ENCODE measurements at places on chromosomes 7 and 10.

DNA sequence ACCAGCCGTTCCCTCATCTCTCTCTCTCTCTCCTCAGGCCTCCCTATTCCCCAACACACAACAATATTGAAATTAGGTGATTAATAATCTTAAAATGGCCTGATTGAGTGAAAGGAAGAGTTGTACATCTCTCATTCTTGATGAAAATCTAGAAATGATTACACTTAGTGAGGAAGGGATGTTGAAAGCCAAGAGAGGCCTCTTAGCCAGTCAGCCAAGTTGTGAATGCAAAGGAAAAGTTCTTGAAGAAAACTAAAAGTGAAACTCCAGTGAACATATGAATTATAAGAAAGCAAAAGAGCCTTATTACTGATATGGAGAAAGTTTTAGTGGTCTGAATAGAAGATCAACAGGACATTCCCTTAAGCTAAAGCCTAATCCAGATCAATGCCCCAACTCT is 695.1 kb downstream of the GRID1 start:
- DNase-seq: no peak

DNA sequence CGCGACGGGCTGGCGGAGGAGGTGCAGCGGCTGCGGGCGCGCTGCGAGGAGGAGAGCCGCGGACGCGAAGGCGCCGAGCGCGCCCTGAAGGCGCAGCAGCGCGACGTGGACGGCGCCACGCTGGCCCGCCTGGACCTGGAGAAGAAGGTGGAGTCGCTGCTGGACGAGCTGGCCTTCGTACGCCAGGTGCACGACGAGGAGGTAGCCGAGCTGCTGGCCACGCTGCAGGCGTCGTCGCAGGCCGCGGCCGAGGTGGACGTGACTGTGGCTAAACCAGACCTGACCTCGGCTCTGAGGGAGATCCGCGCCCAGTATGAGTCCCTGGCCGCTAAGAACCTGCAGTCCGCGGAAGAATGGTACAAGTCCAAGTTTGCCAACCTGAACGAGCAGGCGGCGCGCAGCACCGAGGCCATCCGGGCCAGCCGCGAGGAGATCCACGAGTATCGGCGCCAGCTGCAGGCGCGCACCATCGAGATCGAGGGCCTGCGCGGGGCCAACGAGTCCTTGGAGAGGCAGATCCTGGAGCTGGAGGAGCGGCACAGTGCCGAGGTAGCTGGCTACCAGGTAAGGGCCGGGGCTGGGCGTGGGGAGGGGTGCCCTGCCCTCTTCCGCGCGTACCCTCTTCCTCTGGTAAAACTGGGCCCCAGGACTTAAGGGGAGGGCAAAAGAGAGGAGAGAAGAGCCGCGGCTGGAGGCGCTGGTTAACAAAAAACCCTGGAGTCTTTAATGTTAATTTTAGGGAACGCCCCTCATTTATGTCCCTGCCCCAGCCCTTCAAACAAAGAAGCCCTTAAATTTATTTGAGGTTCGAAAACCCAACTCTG is 987 bp downstream of the INA start:
- DNase-seq: no peak

DNA sequence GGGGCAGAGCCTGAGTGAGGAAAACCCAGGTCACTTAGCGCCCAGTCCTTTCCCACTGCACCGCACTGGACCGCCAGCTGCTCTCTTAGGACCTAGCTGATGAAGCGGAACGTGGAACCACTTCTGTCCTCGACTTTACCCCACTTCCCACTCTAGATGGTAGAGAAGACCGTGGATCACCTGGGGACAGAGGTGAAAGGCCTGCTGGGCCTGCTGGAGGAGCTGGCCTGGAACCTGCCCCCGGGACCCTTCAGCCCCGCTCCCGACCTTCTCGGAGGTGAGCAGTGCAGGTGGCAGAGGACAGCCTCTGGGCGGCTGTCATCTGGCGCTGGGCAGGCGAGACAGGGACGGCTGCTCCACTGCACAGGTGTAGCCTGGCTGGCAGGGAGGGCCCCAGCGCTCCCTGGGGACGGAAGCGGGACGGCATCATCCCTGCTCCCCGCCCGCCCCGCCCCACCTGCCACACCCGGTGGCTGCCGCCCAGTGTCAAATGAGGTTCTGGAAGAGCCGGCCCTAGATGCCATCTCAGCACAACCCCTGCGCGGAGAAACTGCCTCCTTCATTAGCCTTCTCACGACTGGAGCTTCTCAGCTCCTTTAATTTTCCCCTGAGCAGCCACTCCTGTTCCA is 11.7 kb downstream of the PLAC9 start:
- DNase-seq: no peak

DNA sequence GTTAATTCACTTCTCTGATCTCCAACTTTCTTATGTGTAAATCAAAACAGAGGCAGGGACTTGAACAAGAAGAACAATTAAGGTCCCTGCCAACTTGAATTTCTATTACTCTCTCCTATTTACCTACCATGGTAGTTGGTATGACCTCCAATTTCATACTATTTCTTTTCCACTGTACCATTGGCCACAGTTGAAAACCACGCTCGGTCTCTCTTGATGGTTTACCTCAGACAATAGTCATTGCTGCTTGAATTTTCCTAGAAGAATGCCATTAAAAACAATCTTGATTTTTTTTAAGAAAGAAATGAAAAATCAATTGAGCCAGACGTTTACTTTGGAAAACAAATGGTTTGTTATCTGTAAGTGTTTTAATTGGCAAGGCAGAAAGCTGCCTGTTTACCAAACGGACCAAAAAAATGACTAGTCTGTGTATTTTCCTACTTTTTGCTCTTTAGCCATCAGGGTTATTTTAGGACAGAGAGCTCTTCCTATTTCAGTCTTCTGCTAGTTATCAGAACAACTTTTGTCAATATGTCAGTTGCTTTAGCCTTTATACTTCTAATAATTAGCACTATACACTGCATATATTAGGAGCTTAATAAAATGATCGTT is 157.5 kb upstream of the PLXDC2 start:
- DNase-seq: no peak

DNA sequence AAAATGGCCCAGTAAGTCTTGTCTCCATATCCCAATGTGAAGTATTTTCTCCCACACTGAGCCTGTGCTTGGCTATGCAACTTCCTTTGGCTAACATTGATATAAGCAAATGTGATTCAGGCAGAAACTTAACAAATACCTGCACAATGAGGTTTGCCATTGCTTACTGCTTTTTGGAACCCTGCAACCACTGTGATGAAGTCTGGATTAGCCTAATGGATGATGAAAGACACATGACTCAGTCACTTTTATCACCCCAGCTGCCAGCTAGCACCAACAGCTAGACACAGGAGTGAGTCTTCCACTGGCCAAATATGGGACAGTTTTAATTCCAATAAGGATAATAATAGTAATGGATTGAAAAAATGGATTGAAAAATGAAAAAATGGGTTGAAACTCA is 854.5 kb downstream of the GRM8 start:
- no peak for DNase-seq

DNA sequence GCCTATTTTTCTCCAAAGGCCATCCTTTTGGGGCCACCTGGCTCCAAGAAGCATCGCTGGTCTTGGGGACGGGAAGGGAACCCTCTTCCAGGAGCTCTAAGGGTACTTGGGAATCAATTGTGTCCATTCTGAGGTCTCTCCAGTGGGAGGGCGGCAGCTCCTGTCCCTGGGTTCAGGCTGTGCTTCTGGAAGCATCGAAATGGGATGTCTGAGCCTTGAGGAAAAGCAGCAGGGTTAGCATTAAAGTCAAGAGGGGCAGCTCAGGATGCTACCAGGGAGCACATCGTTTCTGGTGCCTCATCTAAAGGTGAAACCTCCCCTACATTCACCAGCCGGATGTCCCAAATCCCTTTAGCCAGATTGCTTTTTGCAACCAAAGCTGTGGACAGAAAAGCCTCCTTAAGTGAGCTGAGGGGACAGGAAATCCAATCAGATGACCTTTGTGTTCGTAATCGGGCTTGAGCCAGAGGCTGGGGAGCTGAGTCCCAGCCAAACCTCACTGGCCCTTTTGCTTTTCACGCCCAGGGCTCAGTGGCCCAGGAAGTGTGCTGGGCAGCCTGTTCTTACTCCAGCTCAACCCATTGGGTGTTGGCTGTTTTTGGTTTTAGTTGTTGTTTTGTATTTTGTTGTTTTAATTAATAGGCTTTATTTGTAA is 88.8 kb upstream of the ANLN start:
- no peak for DNase-seq

- DNase-seq: no peak
These were observed 369.7 kb downstream of the PLXNA4 start for GRCh38 chr7:132206594-132206993.

DNA sequence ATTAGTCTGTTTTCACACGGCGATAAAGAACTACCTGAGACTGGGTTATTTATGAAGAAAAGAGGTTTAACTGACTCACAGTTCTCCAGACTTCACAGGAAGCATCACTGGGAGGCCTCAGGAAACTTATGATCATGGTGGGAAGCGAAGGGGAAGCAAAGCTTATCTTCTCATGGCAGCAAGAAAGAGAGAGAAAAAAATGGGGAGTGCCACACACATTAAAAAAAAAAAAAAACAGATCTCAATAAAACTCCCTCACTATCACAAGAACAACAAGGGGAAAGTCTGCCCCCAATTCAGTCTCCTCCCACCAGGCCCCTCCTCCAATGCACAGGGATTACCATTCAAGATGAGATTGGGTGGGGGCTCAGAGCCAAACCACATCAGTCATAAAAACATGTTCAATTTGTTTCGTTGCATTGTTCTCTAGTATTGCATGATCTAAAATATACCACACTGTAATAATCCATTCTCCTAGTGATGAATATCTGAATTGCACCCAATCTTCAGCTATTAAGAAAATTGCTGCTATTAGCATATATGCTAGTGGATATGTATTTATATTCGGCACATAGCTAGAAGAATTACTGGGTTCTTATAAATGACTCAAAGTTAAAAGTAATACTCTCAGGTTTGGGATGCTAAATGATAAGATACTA is 328.9 kb upstream of the KCND2 start:
- DNase-seq: no peak

DNA sequence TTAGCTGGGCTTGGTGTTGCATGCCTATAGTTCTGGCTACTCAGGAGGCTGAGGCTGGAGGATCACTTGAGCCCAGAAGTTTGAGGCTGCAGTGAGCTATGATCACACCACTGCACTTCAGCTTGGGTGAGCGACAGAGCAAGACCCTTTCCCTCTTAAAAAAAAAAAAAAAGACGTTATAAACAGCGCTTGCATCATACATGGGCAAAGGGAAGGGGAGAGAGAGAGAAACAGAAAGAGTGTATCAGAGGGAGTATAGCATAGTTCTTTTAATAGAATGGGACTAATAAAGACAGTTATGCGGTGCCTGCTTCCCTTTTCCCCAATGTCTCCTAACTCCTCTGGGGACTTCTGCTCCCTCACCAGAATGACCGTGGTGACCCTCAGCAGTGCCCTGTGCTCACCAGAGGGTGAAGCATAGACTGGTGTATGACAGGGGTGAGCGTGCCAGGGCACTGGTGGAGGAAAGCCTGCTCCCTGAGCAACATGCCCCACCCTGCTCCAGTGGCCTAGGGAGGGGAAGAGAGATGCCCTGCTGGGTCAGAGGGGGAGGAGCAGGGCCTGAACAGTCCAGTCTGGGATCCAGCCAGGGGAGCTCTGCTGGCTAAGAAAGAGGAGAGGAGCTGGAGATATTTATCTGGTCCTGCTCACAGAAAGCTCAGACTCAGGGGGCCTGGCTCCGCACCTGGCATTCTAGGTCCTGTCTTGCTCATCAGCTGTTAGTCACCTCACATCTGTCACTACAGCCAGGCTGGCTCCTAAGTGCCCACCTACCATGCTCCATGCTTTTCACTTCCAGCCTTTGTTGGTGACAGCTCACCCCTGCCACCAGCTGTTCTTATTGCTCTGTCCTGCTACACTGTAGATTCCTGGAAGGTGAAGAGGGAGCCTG is 2.2 kb downstream of the PDZD7 start:
- no peak for DNase-seq

GRCh38 chr10:36425131-36425797 is 700.1 kb upstream of the ANKRD30A start:
- no peak for DNase-seq

- no peak for DNase-seq
These were observed 598.3 kb downstream of the INHBA start for GRCh38 chr7:41104631-41105030.

- no peak for DNase-seq
These were observed 1.5 kb downstream of the ZC3HAV1L start for GRCh38 chr7:139034336-139034735.

DNA sequence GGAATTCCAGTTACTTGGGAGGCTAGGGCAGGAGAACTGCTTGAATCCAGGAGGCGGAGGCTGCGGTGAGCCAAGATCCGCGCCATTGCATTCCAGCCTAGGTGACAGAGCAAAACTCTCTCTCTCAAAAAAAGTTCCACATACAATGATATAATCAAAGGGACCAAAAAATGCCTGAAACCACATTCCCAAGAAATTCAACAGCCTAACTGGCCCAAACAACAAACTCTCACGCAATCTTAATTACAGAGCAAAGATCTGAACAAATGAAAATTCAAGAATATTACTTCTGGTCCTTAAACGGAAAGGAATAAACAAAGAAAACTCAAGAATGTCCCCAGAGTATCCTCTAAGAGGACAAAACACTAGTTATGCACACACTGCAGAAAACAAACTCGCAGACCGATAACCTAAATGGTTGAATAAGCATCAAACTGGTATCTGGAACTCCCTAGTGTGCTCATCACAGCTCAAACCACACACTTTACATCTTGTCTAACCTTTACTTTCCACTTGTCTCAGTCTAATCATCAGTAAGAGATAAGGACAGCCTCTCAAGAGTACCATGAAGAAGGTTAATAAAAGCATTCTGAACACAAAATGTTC is 3.7 kb downstream of the OGA start:
- DNase-seq: no peak

- no peak for DNase-seq
These were observed 37.2 kb downstream of the PRSS2 start for GRCh38 chr7:142807855-142808460.

- DNase-seq: no peak
These were observed 28.5 kb upstream of the CROT start for GRCh38 chr7:87316846-87317552.

DNA sequence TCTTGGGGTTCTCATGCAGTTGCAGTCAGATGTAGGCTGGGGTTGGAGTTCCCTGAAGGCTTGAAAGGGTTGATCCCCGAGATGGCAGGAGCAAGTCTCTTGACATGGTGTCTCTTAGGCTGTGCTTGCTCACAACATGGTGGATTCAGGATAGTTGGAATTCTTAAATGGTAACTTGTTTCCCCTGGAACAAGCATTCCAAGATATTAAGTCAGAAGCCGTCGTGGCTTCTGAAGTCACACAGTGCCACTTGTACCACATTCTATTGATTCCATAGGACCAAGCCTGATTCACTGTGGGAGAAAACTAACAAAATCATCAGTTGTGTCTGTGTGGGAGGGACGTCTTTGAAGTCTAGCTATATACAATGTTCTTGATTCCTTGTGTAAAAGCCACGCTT is 3.5 kb upstream of the SLC35B4 start:
- DNase-seq: no peak

DNA sequence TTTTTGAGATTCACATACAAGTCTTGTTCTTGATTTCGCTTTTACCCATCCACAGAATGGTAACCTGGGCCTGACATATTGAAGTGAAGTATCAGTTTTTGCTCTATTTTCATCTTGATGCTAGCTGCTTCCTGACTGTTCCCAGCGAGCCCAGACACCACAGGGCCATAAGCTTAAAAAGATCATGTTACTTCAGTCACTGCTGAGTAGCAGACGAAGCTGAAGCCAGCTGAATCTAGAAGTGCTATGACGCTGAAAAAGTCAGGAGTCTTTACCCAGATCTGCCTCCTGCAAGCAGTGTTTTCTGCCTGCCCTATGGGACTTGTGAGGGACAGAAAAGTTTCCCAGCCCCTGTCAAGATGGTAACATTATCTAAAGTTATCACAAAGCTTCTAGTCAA is 2.7 kb upstream of the PRXL2A start:
- DNase-seq: no peak

Data from activated naive CD4-positive, alpha-beta T cell (primary cell).